ENCODE measurements at places on chromosomes 2 and 18.

GRCh38 chr2:27495840-27496356 lies 741 bp upstream of the GCKR start:
- no peak for DNase-seq

- no peak for DNase-seq
These were observed 63.1 kb upstream of the ITGA6 start for GRCh38 chr2:172364261-172364660.

- DNase-seq: no peak
These were observed 37.2 kb upstream of the PXDN start for GRCh38 chr2:1781291-1782080.

GRCh38 chr2:108825736-108826135 lies 39.2 kb downstream of the CCDC138 start:
- DNase-seq: no peak

DNA sequence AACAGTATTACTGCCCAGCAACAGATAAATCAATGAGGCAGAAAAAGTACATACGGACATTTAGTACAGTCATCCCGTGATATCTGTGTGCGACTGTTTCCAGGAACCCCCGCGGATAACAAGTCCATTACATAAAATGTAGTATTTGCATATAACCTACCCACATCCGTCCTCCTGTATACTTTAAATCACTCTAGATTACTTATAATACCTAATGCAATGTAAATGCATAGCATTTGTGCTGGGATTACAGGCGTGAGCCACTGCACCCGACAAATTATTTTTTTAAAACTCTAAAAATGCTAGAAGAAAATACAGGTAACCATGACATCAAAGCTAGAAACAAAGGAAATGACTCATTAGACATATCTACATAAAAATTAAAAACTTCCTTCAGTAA lies 91.6 kb downstream of the FAM161A start:
- no peak for DNase-seq

- no peak for DNase-seq
These were observed 176.3 kb downstream of the ANKRD30B start for GRCh38 chr18:14924226-14924625.

DNA sequence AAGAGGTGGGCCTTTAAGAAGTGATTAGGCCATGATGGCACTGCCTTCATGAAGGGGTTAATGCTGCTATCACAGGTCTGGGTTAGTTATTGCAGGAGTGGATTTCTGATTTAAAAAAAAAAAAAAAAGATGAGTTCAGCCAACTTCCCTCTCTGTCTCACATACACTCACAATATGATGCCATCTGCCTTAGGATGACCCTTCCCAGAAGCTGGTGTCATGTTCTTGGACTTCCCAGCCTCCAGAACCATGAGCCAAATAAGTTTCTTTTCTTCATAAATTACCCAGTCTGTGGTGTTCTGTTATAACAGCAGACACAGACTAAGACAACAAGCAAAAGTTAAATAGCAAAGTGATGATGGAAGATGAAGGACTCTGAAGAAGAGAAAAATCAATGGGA lies 179.7 kb upstream of the ETAA1 start:
- no peak for DNase-seq

- no peak for DNase-seq
These were observed 48.2 kb downstream of the FBXO48 start for GRCh38 chr2:68418855-68419254.

- DNase-seq: peak; percentile 80
These were observed 131.3 kb downstream of the PRPF40A start for GRCh38 chr2:152585830-152586484.

DNA sequence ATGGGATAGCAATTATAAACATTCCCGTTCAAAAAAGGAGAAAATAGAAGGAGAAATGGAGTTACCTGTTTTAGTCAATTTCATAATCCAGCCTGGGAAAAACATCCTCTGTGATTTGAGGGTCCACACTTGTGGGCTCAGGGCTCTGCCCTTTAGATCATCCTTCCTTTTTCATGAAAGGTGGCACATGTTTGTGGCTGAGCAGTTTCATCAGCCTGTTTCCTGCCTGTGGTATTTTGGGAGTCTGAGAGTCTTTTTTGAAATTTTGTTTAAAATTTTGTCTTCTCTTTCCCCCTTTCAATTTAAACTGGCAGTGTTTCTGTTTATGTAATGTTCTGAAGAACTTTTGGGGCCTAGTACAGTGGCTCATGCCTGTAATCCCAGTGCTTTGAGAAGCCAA lies 84.0 kb downstream of the KIAA1328 start:
- no peak for DNase-seq

DNA sequence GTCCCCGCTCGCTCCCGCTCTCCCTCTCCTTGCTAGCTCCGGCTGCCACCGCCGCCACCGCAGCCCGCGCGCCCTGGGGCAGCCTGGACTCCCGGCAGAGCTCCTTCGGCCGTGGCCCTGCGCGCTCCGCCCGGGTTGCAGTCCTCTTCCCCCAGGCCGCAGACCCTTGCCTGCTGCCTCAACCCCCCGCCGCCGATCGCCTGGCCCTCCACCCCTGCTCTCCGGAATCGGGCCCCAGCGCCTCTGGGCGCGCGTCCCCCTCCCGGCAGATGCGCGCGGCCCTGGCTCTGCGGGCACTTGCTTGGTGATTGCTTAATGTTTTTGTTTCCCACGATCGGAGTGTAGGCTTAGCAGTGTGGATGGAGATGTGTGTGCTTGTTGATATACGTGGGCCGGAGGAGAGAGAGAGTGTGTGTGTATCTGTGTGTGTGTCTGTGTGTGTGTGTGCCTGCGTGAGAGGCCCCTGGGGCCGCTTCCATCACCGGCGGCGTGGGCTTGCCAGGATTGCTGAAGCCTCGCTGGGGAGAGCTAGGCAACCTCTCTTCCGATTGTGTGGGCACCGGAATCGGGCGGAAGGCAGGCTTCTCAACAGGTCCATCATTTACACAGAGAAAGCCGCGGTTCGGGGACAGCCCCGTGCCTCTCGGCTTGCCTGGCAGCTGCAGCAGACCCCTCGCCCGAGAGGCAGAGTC lies 877 bp downstream of the INHBB start:
- DNase-seq: no peak

GRCh38 chr18:8493141-8493540 lies 116.1 kb upstream of the RAB12 start:
- DNase-seq: no peak

- no peak for DNase-seq
These were observed 721 bp upstream of the MIB1 start for GRCh38 chr18:21739604-21740537.

GRCh38 chr18:24603151-24603550 lies 142.7 kb downstream of the HRH4 start:
- DNase-seq: no peak

GRCh38 chr18:52722904-52723303 lies 382.9 kb downstream of the DCC start:
- DNase-seq: no peak

DNA sequence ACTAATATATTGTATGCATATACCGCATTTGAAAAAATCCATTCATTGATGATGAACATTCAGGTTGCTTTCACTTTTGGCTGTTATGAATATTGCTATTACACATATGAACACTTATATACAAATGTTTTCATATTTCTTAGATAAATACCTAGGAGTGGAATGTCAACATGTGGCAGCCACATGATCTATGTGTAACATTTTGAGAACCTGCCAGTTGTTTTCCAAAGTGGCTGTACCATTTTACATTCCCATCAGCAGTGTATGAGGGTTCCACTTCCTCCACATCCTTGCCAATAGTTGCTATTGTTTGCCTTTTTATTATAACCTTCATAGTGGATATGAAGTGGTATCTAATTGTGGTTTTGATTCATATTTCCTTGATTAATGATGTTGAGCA lies 40.5 kb downstream of the CCDC85A start:
- no peak for DNase-seq

DNA sequence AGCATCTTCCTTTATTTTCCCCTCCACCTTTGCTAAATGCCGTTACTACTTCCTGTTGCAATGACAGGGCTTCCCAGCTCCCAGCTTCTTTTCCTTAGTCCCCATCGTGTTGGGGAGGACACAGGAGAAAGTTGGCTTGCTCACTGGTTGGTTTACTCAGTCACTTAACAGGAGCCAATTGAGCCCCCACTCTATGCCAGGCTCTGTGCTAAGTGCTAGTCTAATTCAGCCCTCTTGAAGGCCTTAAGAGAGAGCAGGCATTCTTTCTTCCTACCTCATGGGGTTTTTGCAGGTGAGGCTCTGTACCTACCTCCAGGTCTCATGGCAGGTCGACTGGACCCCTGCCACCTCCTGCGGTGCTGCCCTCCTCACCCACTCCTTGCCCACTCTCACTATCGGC lies 20.1 kb downstream of the TANC1 start:
- no peak for DNase-seq

GRCh38 chr2:240160291-240161086 lies 20.0 kb upstream of the OTOS start:
- DNase-seq: no peak

DNA sequence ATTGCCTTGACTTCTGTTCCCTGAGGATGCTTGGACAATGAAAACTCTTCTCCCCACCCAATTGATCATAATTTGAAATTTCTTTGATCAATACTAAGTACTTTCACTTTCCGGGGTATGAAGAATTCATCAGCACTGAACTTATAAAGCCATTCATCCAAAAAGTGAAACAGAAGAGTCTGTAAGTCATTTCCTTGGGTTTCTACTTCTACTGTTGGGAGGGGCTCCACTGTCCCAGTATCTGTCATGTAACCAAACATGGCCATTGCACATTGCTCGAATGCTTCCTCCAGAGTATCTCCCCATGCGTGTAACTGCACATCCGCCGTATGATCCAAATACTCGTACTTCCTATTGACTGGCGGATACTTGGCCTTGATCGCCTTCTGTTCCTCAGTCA lies 30.3 kb downstream of the NCL start:
- no peak for DNase-seq

DNA sequence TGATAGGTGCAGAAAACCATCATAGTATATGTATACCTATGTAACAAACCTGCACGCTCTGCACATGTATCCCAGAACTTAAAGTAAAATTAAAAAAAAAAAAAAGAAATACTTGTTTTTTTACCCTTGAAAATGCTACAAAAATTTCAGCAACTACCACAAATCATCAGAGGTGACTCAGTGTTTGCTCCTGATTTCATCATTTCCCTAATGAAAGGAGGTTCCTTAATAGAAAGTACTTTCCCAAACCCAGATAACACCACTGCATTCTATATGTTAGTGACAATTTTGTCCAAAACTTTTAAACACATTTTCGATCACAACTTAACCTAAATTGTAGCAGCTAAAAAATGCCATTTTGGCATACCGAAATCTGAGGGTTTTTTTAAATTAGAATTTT lies 163.3 kb downstream of the SLC39A10 start:
- DNase-seq: no peak

DNA sequence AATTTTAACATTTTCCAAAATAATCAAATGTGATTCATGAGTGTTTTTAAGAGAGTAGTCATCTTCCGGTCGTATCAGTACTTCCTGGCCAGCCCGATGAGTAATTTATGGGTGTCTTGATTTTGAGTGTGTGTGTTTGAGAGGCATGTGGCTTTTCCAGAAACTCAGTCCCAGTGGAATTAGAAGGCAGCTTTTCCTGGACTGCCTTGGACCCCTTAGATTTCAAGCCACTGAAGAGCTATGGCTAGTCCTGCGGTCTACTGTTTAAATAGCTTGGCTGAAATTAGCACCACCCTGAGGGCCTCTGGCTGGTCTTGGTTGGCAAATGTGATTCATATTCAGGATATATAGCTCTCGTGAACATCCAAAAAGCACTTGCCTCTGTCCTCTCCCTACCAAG lies 59.4 kb downstream of the HK2 start:
- DNase-seq: no peak

DNA sequence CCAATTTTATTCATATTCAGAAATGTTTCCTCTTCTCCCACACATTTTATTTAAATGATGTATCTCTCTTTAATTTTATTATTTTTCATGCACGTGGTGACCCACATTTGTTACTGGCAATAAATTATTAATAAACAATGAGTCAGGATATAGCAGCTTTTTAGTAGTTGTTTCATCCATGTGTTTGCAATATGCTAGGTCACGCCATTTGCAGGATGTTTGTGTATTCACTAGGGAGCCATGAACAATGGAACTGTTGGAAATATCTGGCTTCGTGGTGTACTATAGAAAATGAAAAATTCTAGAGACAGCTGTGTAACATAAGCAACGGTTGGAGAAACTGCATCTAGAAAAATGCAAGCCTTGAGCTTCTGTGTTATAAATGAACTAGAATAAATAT lies 176.0 kb upstream of the COL3A1 start:
- no peak for DNase-seq

- DNase-seq: no peak
These were observed 11.7 kb upstream of the CCDC74A start for GRCh38 chr2:131516011-131516410.

GRCh38 chr2:121519732-121520640 lies 10.7 kb upstream of the RNU4ATAC start:
- no peak for DNase-seq

DNA sequence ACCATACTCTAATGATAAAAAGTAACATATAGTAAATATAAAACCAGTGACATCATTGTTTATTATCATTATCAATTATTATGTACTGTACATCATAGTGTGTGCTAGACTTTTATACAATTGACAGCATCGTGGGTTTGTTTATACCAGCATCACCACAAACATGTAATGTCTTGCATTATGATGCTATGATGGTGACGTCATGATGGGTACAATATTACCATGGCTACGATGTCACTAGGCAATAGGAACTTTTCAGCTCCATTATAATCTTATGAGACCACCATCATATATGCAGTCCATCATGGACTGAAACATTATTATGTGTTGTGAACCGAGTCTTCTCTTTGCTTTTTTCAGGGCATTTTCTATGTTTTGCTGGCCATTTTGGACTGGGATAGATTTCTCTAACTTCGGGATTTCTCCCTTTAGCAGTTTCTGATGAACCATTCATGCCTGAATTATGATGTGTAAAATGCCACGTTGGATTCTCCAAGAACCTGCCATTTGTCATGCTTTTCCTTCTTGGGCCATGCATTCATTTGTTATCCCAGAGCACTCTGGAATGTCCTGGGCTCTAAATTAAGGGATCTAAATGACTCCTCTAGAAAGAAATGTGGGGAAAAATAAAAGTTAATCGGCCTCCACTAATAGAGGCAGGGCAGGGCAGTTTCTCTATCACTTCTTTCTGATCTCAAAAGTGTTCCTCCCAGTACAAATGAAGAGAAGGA lies 325.6 kb upstream of the TNP1 start:
- DNase-seq: no peak

GRCh38 chr2:75458201-75458600 lies 102.5 kb downstream of the EVA1A start:
- DNase-seq: no peak

DNA sequence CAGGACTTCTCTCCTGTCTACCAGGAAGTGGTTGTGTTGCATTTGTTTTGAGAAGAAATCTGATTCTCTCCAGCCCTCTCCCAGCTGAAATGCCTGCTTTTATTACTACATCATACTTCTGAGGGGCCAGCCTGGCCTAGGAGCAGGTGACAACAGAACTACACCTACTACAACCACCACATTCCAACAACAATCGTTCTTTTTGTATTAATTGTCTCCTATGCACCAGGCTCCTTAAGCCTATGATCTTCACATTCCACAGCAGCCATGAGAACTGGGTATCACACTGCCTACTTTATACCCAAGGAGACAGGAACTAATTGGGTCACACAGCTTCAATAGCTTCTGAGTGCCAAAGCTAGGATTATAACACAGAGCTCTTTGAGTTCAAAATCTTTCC lies 167.7 kb downstream of the TDRD15 start:
- no peak for DNase-seq

Data from AG04450 (cell line).